ENCODE measurements at places on chromosomes 1 and 21.
A peak's percentile ranks its signal among the peaks of the same experiment; 100 is the strongest.

- H3K4me1 ChIP-seq, result no peaks in the 10 kb centered on the region
- H3K36me3 ChIP-seq, result no peaks in the 10 kb centered on the region
- no peak overlapping the region for H3K4me3 ChIP-seq
- H3K27me3 ChIP-seq, result no peaks in the 10 kb centered on the region
- no peak overlapping the region for H3K27ac ChIP-seq
Observed at GRCh38 chr1:168291222-168291837, 10.7 kb downstream of the TBX19 start.

DNA sequence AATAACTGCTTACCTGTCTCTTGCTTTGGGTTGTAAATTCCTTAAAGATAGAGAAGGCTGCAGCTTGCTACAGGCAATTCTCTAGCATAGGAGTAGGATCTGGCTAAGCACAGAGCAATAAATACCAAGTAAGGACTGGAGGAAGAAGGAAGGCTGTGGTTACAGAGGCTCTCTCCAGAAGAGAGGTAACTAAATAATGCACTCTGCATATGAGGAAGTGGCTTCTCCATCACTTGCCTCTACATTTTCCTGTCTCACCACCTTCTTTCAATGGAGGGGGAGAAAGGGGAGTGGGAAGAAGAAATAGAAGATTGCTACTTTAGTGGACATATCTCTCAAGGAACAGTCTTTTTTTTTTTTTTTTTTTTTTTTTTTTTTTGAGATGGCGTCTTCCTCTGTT is 60.9 kb upstream of the LAX1 start:
- H3K27ac ChIP-seq, result no peak overlapping the region
- DNase-seq, result no peak
- no peak overlapping the region for H3K4me3 ChIP-seq
- no peaks in the 10 kb centered on the region for H3K27me3 ChIP-seq
- no peaks in the 10 kb centered on the region for H3K4me1 ChIP-seq

DNA sequence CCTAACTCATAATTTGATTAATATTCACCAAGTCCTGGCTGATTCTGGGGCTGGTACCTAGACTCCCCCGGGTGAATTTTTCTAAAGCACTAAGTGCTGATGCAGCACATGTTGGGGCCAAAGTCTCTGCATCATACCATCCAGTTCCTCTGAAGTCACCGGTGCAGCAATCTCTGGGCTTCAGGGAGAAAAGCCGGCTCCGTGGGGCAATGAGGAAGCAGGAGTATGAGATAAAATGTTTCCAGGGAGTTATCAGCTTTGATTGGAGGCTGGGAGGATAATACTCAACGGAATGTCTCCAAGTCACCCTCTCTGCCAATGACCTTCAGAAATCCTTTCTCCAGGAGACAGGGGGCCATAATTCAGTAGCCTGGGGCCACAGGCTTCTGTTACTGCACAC is 1.2 kb downstream of the FCAMR start:
- H3K27me3 ChIP-seq, result no peaks in the 10 kb centered on the region
- peaks cover 26% of the 10 kb centered on the region for H3K4me1 ChIP-seq
- no peak overlapping the region for H3K27ac ChIP-seq

DNA sequence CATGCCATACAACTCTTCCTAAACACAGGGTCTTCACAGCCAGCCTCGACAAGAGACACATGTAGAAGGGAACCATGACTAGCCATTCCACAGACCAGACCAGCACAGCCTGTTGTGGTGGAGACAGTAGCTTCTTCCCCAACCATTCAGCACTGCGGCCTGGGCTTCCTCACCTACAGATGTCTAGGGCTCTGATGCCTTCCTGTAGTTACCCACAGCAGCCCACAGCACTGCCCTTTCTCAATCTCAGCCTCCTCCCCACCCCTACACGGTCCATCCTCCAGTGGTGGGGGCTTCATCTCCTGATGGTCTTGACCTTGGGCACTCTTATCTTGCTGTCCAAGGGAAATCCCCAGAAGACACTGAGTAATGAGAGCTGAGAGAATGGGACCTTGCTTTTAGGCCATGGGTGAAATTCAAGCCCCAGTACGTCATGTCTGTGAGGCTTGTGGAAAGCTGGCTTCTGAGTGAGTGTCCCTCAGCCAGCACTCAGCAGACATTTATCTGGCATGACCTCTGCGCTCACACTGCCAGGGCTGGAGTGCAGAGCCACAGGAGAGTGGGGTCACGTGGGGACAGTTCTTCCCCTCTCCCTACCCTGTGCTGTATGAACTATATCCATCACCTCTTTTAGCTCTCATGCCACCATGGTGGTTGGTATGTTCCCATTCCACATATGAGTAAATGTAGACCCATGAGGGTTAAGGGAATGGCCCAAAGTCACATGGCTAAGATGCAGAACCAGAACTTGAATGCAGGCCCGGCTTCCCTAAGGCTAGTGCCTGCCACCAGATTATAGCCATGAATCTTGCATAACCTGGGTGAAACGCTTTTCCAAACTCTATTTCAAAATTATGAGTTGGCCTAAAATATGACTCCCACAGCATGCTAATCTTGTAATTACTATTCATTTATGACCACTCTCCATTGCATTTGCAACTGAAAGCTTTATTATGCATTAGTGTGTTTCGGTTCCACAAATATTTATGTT is 104.7 kb downstream of the HIVEP3 start:
- no peaks in the 10 kb centered on the region for H3K36me3 ChIP-seq
- peak overlapping the region; percentile 55 for H3K27ac ChIP-seq
- no peak overlapping the region for H3K4me3 ChIP-seq
- DNase-seq, result no peak
- H3K4me1 ChIP-seq, result peaks cover 11% of the 10 kb centered on the region

GRCh38 chr1:35807614-35808449 is at the start of gene AGO4:
Gene AGO4, plus strand, starts transcription at chr1:35808016. Its CDS starts 401 bp downstream, at chr1:35808417.
- peak; percentile 87 for DNase-seq
- H3K27ac ChIP-seq, result peak within 1 kb of the TSS; percentile 93
- H3K27me3 ChIP-seq, result no peaks in the 10 kb centered on the region
- H3K36me3 ChIP-seq, result no peaks in the 10 kb centered on the region
- peak within 1 kb of the TSS; percentile 92 for H3K4me3 ChIP-seq
